ENCODE measurements at places on chromosomes 12 and 14. TPM values are rescaled to one million over a fixed set of nuclear protein-coding genes. Genes with fewer than 3 reads are reported as not detected.

- no peak overlapping the region for H3K27ac ChIP-seq
- H3K36me3 ChIP-seq: peaks cover 8% of the 10 kb centered on the region
- H3K27me3 ChIP-seq: peaks cover 2% of the 10 kb centered on the region
- no peak overlapping the region for H3K4me3 ChIP-seq
- H3K4me1 ChIP-seq: peaks cover 3% of the 10 kb centered on the region
These were observed 186.7 kb upstream of the VASH1 start for GRCh38 chr14:76574416-76575095.

The PLA2G1B gene
- total RNA-seq: not detected

DNA sequence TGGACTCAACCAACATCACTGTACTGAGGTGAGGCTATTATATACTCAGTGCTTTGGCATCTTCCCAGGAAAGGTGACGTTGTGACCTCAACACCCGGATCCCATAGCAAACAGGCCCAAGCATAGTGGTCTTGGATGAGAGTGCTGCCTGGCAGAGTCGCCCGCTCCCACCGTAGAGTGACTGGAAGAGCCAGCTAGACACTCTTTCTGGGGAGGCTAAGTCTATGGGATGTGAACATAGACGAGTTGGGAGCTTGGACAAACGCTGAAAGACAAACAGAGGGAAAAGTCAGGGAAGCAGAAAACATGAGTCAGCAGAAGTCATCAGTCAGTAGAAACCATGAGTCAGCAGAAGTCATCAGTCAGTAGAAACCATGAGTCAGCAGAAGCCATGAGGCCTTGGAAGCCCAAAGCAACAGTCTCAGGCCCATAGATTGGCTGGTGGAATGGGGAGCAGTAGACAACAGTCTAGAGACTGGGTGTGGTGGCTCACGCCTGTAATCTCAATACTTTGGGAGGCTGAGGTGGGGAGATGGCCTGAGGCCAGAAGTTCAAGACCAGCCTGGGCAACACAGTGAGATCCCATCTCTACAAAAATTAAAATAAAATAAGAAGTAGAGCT, 66.4 kb upstream of the MAP1LC3B2 start:
- H3K36me3 ChIP-seq: peaks cover 5% of the 10 kb centered on the region
- peaks cover 8% of the 10 kb centered on the region for H3K4me1 ChIP-seq
- H3K4me3 ChIP-seq: no peak overlapping the region
- peaks cover 8% of the 10 kb centered on the region for H3K27me3 ChIP-seq
- no peak overlapping the region for H3K27ac ChIP-seq

- H3K27me3 ChIP-seq: peaks cover 2% of the 10 kb centered on the region
- peak overlapping the region; percentile 30 for H3K4me3 ChIP-seq
- H3K4me1 ChIP-seq: peaks cover 14% of the 10 kb centered on the region
- no peak overlapping the region for H3K27ac ChIP-seq
These were observed 52.4 kb upstream of the CDKN3 start for GRCh38 chr14:54344445-54344844.

DNA sequence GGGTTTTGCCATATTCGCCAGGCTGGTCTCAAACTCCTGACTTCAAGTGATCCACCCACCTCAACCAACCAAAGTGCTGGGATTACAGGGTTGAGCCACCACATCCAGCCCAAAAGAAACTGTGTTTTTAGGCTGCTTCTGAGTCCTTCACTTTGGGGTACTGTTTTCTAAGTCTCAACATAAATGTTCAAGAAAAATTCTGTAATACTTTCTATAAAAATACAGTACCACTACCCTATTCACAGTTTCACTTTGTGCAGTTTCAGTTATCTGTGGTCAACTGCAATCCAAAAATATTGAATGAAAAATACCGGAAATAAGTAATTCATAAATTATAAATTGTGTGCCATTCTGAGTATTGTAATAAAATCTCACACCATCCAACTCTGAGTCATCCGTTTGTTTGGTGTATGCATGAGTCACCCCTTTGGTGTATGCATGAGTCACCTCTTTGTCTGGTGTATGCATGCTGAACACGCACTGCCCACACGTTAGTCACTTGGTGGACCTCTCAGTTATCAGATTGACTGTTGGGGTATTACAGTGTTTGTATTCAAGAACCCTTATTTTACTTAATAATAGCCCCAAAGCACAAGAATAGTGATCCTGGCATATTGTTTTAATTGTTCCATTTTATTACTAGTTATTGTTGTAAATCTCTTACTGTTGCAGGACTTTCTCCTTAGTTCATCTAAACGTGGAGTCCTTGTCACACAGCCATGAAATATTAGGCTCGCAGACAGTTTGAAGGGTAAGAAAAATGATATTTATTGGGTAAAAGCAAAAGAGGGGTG, 190.2 kb downstream of the FSCB start:
- H3K4me3 ChIP-seq: no peak overlapping the region
- no peaks in the 10 kb centered on the region for H3K27me3 ChIP-seq
- no peaks in the 10 kb centered on the region for H3K4me1 ChIP-seq
- H3K36me3 ChIP-seq: no peaks in the 10 kb centered on the region
- H3K27ac ChIP-seq: no peak overlapping the region

DNA sequence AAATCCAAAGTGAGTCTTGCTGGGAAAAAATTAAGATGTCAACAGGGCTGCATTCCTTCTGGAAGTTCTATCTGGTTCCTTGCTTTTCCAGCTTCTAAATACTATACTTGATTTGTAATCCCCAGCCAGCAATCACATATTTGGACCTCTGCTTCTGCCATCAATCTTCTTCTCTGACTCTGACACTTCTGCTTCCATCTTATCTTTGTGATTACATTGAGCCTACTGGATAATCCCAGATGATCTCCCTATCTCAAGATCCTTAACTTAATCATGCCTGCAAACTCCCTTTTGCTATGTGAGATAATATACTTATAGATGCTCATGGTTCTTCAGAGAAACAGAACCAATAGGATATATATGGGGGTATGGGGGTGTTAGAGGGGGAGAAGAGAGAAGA, 49.9 kb upstream of the ZDHHC17 start:
- DNase-seq: no peak
- H3K36me3 ChIP-seq: no peaks in the 10 kb centered on the region
- no peak overlapping the region for H3K27ac ChIP-seq
- H3K4me3 ChIP-seq: no peak overlapping the region

- no peak overlapping the region for H3K4me3 ChIP-seq
- H3K27ac ChIP-seq: no peak overlapping the region
- H3K27me3 ChIP-seq: no peaks in the 10 kb centered on the region
- no peak for DNase-seq
- peaks cover 2% of the 10 kb centered on the region for H3K4me1 ChIP-seq
- no peaks in the 10 kb centered on the region for H3K36me3 ChIP-seq
These were observed 7.8 kb upstream of the NOVA1 start for GRCh38 chr14:26605602-26606001.

DNA sequence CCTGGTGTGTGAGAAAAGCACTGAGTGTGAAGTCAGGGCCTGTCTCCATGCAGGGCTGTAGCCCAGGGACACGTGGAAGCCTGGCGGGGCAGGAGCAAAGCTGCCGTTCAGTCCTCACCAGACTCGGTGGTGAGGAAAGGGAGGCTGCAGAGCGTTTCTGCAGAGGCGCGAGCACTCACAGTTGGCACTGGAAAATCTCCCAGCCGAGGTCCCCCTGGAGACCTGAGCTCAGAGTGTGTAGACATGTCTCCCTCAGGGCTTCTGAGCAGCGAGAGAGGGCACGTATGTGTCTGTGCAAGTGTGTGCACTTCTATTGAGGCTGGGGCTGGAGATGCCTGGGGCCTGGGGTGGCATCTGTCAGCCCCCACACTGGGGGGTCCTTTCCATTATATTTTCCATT, 11.0 kb upstream of the HHIPL1 start:
- DNase-seq: no peak
- no peak overlapping the region for H3K27ac ChIP-seq
- no peak overlapping the region for H3K4me3 ChIP-seq
- H3K4me1 ChIP-seq: peaks cover 12% of the 10 kb centered on the region
- H3K36me3 ChIP-seq: no peaks in the 10 kb centered on the region
- H3K27me3 ChIP-seq: peaks cover 2% of the 10 kb centered on the region

The ITPR2 gene
- 77.9 TPM for total RNA-seq

DNA sequence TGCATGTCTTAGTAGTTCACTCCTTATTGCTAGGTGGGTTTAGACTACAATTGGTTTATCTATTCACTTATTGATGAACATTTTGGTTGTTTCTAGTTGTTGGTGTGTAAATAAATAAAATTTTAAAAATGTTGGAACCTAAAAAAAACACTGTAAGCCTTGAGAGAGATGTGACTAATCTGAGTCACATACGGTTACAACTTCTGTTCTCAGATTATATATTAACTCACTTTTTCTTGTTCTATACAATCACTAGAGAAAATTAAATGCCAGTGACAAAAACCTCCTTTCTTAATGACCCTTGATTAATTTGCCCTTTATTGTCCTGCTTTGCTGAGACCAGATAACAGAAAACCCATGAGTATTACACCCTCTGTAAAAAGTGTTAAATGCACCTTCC, 7.1 kb upstream of the TDG start:
- H3K27me3 ChIP-seq: peaks cover 9% of the 10 kb centered on the region
- peak overlapping the region; percentile 73 for H3K27ac ChIP-seq
- H3K4me1 ChIP-seq: peaks cover 8% of the 10 kb centered on the region
- no peak for DNase-seq

DNA sequence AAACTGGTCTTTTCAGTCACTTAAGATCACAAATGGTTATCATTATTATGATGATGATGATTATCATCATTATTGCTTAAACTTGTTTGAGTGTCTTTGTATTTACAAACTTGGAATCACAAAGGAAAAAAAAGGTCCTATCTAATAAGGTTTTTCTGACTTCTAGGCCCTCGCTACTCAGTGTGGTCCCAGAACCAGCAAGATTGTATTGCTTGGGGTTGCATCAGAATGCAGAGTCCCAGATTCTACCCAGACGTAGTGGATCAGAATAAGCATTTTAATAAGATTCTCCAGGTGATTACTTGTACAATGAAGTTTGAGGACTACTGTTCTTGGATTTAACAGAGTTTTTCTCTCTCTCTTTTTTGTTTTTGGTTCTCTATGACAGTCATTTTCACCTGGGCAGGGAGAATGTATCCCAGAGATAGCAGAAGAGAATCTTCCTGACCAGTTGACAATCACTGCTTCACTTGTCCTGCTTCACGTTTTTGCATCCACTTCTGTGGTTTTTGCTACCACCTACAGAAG, 29.3 kb upstream of the PPP1R12A start:
- H3K27me3 ChIP-seq: peaks cover 7% of the 10 kb centered on the region
- peaks cover 8% of the 10 kb centered on the region for H3K36me3 ChIP-seq
- peaks cover 11% of the 10 kb centered on the region for H3K4me1 ChIP-seq
- no peak for DNase-seq
- no peak overlapping the region for H3K4me3 ChIP-seq

DNA sequence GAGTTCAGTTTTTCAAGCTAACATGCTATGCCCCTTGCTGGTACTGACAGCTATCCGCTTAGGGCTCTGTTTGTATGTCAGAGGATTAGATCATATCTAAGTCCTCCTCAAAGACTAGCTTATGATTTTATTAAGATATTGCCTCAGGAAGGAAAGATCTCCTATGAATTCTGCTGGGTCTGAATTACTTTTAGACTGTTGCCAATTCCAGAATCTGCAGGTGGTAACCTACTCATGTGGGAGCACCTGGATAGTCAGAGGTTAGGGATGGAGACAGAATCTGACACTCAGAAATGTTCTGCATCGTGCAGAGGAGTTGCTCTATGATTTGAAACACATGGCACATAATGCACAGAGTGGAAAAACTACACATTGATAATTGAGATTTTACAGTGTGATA, 843.4 kb downstream of the SLC6A15 start:
- no peaks in the 10 kb centered on the region for H3K36me3 ChIP-seq
- DNase-seq: no peak
- H3K4me1 ChIP-seq: no peaks in the 10 kb centered on the region
- H3K4me3 ChIP-seq: no peak overlapping the region
- H3K27me3 ChIP-seq: no peaks in the 10 kb centered on the region

DNA sequence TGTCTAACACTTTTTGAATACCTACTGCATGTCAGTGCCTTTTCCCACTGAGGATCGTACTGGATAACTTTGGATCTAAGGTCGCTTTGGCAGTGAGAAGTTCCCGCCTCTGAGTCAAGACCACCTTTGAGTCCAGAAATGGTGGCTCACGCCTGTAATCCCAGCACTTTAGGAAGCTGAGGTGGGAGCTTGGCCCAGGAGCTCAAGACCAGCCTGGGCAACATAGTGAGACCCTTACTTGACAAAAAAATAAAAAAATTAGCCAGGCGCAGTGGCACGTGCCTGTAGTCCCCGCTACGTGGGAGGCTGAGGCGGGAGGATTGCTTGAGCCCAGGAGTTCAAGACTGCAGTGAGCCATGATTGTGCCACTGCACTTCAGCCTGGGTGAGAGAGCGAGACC, 61.1 kb downstream of the CHST11 start:
- H3K27me3 ChIP-seq: peaks cover 3% of the 10 kb centered on the region
- no peak overlapping the region for H3K27ac ChIP-seq
- peaks cover 31% of the 10 kb centered on the region for H3K4me1 ChIP-seq
- no peak for DNase-seq

DNA sequence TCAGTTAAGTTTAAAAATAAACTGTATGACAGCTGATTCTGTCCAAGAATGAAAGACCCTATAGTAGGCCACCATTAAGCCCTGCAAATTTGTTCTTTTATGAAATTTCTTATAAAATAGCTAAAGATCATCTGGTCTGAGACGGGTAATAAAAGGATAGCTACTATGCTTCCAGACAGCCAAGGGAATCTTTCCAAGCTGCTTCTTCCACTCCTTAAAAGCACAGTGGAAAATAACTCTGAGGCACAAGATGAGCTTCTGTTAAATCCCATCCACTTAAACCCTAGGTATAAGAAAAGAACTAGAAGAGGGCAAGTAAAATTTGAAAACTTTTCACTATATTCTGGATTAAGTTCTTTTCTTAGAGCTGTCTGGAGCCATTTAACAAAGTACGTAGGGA, 194.3 kb downstream of the CAPZA3 start:
- no peak overlapping the region for H3K4me3 ChIP-seq
- H3K27me3 ChIP-seq: peaks cover 2% of the 10 kb centered on the region
- H3K36me3 ChIP-seq: peaks cover 27% of the 10 kb centered on the region
- H3K4me1 ChIP-seq: peaks cover 13% of the 10 kb centered on the region
- no peak overlapping the region for H3K27ac ChIP-seq

- H3K4me3 ChIP-seq: no peak overlapping the region
- peaks cover 1% of the 10 kb centered on the region for H3K27me3 ChIP-seq
- no peaks in the 10 kb centered on the region for H3K36me3 ChIP-seq
- no peak for DNase-seq
- no peak overlapping the region for H3K27ac ChIP-seq
These were observed 119.8 kb downstream of the SRGAP1 start for GRCh38 chr12:63964301-63964700.
